ENCODE measurements at places on chromosomes 5 and 9.

- no peak for DNase-seq
Measured at GRCh38 chr5:618450-618849, 6.3 kb downstream of the CEP72 start.

DNA sequence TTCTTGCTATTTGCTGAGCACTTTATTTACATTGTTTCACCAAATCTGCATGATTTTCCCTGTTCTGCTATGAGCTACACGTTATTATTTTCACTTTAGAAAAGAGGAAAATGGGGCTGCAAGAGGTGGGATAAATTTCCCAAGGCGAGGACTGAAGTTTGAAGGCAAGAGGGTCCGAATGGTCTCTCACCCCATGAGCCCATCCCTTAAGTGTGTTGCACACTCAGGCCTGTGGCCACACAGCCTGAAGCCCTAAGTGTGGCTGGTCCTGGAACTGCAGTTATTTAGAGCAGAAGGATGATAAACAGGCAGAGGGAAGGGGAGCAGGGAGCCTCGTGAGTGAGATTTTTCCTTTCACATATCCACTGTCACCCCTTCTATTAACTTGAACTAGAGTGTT is 7.8 kb downstream of the PDE8B start:
- DNase-seq = no peak

- no peak for DNase-seq
Measured at GRCh38 chr5:36300191-36300926, 1.3 kb downstream of the RANBP3L start.

DNA sequence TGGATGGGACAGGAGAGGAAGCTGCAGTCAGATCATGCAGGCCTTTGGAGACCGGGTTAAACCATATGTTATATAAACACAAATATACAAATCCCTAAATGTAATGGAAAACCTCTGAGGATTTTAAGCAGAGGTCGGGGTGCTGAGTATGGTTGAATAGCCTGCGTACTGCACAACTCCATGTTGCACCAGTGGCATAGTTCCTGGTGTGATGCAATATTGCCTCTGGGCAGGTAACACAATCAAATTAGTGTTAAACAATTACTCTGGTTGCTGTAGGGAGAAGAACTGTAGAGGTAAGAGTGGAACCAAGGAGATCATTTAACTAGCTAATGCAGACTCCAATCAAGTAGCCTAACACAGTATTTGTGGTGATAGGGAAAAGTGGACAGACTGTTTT is 21.3 kb upstream of the RNF145 start:
- DNase-seq = no peak

GRCh38 chr5:149356391-149356790 is 1.5 kb upstream of the PCYOX1L start:
- DNase-seq = no peak

DNA sequence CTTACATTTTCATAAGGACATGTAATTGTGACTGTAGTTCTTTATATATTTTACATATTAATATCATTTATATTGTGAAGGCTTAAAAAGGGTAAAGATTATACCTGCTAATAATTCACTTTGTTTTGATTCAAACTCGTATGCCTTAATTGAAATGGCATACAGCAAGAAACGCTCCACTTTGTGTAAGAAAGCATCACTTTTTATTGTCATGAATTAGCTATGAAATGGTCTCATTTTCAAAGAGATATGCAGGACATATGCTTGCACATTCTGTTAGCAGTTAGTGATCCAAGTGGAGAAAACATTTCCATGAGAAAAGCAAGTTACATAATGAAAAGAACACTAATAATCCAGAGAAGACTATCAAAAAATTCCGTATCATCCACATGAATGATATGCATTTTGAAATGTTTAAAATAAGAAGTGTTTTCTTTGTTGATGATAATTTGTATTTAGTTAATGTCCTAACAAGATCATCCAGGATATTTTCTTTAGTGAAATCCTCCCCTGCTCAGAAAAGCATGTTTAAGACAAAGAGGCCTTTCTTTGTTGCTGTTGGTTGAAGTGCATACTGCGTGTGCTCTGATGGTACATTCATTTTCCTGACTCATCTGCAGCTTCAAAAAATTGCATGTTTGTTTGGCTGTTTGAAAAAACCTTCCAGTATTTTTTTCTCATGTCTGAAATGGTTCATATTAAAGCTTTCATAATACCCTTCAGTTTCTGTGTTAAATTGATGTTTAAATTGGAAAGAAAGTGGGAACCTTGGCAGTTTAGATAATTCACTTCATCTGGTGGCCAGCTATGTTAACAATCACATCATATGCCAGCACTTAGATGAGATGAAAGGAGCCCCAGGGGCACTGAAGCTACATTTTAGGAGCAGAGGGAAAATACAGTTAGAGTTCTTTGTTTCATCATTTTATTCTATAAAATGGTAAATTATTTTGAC is 242.2 kb downstream of the CSNK1G3 start:
- DNase-seq = peak; percentile 26

DNA sequence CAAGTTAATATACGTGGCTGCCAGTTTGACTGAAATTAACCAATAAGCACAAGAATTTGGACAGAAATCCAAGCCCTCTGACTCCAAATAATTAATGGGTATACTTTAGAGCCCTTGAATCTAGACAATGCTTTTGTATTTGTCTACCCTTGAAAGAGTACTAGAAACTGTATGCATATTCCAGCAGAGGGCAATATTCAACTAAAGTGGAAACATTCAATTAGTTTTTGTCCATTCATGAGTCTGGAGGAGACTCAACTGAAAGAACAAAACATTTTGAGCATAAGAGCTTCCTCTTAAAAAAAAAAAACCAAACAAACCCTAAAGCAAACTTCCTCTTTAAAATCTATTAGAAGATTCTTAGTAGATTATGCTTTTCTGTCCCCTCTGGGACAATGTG is 157.8 kb downstream of the ARHGEF28 start:
- DNase-seq = no peak

DNA sequence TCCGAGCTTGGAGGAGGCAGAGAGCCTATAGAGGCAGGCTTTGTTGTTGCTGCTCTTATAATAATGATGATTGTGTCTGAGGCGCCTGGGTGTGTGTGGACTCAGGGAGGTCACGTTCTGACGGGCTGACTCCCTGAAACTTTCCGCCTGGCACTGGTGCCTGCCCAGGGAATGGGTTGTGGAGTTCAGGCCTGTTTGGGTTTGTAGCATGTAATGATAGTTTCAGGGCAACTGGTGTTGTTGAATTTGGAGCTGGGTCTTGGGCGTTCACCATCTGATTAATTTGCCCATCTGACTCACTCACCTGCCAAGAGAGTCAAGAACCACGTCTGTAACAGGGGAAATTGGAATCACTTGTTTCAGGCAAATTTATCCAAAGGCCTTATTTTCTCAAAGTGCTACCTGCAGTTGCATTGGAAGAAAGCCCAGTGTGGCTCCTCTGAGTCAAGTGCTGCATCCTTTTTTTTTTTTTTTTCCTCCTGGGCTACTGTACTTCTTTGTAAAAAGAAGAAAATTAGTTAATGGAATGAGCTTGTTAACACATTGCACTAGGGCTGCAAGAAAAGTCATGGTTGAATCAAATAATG is 386.5 kb downstream of the GADD45G start:
- DNase-seq = no peak

DNA sequence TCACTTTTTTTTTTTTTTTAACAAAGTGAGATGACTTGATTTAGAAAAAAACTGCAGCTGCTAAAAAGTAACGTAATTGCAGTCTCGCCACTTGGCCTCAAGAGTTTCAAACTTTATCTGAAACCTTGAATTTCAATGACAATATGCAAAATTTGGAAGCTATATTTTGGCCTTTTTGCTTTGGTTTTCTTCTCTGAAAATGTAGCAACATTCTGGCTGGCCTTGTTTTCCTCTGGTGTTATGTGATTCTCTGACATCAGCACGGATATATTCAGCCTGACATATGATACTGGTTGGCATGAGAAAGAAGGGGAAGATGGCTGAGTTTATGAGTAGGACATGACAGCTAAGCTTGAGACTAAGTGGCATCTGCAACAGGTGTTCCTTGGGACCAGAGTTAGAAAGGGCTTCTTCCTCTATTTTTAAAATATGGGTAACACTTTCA is 136.5 kb downstream of the MEF2C start:
- no peak for DNase-seq

DNA sequence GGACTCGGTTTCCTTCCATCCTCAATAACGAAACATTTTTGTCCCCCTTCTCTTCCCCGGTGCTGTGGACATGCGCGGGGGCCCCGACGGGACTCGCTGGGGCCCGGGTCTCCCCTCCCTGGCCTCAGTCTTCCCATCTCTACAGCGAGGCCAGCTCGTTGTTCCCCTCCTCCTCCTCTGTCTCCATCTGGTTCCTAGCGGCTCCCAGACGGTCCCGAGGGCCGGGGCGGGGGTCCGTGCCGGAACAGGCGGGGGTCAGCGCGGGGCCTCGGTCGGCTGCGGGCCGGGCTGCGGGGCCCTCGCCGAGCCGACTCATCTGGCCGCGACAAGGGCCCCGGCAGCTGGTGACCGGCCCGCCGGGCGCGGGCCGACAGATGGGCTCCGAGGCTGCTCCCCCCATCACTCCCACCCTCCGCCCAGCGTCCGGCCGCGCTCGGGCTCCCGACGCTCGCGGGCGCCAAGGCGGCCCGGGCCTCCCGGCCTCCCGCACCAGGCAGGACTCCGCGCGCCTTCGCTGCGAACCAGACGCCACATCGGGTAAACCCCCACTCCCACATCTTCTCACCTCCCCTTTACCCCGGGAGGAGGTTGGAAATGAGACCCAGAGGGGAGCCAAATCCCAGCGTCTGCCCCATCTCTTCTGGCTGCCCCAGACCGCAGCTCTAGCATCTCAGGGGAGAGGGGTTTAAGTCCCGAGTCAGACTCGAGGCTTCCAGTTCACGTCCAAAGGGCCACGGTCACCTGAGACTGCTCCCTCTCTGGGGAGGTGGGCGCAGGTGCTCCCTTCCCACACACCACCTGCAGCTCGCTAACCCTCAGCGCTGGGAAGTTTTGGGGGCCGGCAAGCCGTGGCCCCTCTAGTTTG is 8.1 kb downstream of the BARHL1 start:
- DNase-seq = no peak

- DNase-seq = peak; percentile 44
Measured at GRCh38 chr9:83959061-83959460, 21.0 kb downstream of the HNRNPK start.

- no peak for DNase-seq
Measured at GRCh38 chr5:88682881-88683361, 200.1 kb downstream of the MEF2C start.

GRCh38 chr5:5139777-5140478 is at the start of gene ADAMTS16:
ADAMTS16 (plus strand) TSS chr5:5140330; CDS start chr5:5140468, 138 bp downstream.
- no peak for DNase-seq

DNA sequence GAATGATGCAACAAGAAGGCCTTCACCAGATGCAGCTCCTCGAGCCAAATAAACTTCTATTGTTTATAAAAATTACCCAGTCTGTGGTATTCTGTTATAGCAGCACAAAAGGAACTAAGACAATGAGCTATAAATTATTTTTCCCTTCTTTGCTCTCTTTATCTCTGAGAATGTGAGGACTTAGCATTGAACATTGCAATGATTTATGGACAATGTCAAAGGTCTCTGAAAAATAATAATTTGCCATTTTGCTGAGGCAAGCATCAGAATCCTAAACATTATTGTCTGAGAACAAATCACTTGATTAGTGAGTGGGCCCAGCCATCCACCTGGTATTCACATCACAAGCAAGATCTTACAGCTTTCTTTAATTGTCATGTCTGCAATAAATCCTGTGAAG is 95.4 kb upstream of the SSBP2 start:
- no peak for DNase-seq

DNA sequence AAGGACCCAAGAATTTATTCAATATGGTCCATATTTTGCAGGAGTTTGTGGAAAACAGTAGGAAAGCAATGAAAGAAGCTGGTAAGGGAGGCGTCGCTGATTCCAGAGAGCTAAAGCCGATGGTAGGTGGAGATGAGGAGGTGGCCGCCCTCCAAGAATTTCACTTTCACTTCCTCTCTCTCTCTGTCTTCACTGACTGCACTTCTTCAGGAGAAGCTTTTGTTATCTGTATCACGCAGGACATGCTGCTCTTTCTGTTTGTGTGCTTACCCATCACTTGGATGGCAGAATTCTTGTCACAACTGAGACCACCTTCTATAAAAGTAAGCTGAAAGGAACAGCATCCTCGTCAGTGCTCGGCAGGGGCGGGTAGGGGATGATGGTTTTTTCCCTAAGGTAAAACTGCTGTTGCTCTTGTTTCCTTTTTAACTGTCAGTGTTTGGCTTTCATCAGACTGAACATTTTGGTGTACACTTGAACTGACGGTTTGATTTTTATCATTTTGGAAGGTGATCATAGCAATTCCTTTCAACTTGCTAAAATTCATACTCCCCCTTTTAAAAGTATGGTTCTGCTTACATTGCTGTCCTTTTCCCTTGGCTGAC is 62.4 kb upstream of the FSD1L start:
- no peak for DNase-seq

DNA sequence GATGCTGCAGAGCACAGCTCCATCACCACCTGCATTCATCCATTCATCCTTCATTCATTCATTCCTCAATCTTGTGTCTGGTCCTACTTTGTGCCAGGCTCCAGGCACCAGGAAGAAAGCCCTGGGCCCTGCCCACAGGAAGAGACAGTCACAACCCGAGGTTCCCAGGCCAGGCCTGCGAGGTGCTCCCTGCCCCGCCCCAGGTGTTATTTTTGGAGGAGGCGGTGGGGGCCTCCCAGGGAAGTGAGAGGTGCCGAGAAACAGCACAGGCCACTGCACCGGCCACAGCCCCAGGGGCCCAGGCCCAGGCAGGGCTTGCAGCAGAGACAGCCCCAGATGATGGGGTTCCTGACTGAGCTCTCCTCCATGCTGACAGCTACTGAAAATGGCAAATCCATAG is 33.4 kb downstream of the VAV2 start:
- no peak for DNase-seq
